ENCODE measurements at places on chromosomes 5 and 9.
A peak's percentile ranks its signal among the peaks of the same experiment; 100 is the strongest.

- DNase-seq, result no peak
Observed at GRCh38 chr5:120919017-120919416, 454.9 kb downstream of the PRR16 start.

- no peak for DNase-seq
Observed at GRCh38 chr5:476102-476813, 33.3 kb downstream of the EXOC3 start.

GRCh38 chr5:98517560-98518366 lies 255.7 kb upstream of the RGMB start:
- no peak for DNase-seq

DNA sequence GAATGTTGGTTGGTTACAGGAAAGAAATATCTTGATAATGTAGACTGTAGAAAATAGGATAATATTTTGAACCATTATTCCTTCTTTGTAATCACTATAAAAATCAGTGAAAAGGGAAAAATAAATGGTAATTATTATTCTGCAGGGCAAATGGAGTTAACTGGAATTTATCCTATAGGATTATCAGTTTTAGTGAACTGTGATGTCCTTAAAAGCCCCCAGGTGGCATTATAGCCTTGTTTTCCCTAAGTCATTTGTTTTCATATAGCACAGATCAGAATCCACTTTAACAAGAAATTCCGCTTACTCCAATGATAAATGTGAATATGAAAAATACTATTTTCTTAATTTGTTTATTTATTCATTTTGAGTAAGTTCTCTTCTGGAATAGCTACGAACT lies 26.2 kb upstream of the WDR41 start:
- DNase-seq, result no peak

- DNase-seq, result no peak
Observed at GRCh38 chr5:81058121-81058520, 98.0 kb downstream of the RASGRF2 start.

DNA sequence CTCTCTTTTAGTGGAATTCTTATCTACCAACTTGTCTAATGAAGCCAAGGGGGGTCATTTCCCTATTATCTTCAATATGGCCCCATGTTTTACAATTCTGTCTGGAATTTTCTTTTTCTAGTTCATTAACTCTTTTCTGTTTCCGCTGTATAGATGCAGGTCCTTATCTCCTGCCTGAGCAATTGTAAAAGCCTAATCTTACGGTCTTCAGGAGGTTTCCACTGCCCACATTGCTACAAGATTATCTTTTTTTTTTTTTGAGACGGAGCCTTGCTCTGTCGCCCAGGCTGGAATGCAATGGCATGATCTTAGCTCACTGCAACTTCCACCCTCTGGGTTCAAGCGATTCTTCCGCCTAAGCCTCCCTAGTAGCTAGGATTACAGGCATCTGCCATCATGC lies 132.3 kb downstream of the UNC13B start:
- DNase-seq, result no peak

DNA sequence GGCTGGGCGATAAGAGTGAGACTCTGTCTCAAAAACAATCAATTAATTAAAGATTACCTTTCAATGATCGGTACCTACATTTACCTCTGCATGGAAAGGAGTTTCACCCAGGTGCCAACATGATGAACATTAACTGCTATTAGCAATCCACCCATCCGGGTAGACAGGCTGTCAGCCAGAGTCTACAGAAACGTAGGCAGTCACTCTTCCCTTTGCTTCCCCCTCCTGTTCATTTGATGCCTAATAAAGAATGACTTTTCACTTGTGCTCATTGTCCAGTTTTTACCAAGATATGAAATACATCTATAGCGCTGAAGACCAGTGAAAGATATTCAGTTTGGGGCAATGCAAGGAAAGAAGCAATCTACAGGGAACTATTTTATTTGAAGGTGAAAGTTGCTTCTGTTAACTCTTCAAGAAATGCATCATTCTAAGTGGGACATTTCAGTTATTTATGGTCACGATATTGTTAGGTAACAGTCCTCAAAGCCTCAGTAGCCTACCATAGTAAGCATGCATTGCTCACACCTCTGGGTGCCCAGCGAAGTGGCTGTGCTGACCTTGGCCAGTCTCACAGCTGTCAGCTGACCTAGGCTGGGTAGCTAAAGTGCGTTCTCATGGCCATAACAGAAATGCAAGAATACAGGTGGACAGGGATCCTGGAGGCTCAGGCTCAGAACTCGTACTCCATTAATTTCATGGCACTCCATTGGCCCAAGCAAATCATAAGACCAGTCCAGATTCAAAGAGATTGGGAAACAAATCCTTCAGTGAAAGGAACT lies 87.2 kb upstream of the DMRT1 start:
- DNase-seq, result no peak

DNA sequence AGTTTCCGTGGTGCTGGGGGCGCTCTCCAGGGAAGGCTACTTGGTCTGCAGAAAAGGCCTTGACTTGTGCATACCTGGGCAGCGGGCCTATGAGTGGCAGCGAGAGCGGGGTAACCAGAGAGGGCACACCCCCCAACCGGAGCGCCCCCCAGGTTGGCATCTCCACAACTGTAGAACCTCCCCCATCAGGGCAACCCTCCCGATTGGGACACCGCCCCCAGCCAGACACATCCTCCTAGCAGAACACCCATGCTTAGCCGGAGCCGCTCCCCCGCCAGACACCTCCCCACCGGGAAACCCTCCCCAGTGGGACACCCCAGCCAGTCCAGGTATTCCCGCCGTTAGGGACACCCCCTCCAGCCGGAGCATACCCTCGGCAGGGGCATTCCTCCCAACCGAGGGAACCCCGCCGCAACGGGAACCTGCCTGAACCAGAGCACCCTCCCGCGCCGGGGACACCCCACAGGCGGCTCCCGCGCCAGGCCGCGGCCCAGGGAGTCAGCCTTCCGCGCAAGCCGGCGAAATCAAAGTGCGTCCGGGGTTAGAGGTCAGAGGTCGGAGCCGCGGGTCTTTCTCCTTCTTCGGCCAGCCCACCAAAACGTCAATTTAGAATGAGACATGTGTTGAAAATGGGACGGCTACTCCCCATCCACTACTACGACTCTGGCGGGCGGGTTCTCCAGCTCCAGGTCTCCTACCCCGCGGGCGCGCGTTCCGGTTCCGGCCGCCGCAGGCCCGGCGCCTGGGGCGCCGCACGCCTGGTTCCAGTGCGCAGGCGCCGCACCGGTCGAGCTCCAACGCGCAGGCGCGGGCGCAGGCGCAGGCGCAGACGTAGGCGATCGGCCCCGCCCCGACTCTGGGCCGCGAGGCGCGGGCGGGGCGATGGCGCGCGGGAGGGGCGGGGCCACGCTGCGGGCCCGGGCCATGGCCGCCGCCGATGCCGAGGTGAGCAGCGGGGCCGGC lies at the start of gene EHMT1:
Gene EHMT1 (plus strand): TSS at position 901 of the 963 bp plus-strand sequence. CDS start 24 bp downstream, at position 925.
- DNase-seq, result peak; percentile 89

DNA sequence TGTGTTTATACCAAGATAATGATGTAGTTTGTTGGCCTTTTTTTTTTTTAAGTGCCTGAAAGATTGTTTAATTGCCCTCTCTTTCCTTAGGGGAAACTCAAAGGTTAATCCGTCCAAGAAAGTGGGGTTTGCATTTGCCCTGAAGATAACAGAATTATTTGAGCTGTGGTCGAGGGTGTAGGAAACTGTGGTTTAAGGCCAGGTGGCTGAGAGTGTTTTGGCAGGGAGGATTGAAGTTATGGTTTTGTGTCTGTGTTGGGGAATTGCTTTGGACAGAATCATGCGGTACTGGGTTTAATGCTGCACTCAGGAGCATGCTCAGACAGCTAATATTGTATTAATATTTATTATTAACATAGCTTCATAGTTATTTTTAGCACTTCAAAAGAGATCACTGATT lies 509.8 kb downstream of the EBF1 start:
- no peak for DNase-seq

- no peak for DNase-seq
Observed at GRCh38 chr9:117050007-117050406, 362.9 kb downstream of the TRIM32 start.

DNA sequence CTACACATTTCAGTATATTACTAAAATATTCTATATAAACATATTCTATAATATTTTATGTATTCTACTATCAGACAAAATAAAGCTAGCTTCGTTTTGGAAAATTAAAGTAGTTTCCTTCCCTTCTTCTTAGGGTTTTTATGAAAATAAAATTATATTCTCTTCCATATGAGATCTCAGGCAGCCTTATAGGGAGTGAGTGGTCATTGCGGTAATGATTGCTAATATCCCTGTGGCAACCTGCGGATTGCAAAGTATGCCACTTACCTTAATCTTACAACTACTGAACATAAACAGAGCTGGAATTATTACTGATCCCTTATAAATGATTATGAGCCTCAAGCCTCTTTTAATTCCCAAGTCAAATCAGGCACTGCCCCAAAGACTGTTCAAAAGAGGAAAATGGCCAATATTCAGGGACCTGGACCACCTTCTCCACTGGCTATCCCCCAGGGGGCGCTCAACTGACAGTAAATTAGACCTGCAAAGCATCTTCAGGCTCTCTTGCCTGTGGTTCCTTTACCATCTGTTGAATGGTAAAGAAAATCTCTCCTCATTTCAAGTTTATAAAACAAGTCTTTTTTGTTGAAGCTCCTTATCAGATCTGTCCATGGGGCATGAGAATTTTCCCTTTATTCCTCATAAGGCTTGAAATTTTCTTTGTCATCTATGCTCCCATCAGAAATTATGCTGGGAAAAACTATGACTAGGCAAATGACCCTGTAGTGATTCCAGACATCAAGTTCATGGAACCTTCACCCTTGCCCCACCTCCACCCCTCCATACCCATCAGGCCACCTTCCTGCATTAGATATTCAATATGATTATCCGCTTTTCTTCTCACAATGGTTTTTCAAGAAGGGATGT lies 163.9 kb downstream of the CEMIP2 start:
- peak; percentile 65 for DNase-seq

DNA sequence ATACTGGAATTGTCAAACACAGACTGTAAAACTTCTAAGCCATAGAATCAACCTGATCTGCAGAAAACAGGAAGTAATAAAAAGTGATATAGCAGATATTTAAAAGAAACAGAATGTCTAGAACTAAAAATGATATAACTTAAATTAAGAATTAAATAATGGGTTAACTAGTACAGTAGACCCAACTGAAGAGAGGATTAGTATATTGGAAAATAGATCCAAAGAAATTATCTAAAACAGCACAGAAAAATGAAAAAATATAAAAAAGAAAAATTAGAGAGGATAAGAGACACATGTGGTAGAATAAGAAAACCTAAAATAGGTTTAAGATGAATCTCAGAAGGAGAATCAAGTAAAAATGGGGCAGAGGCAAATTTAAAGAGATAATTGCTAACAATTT lies 219.9 kb downstream of the SEMA6A start:
- no peak for DNase-seq

- no peak for DNase-seq
Observed at GRCh38 chr5:28954074-28954473, 1915.7 kb upstream of the CDH9 start.

DNA sequence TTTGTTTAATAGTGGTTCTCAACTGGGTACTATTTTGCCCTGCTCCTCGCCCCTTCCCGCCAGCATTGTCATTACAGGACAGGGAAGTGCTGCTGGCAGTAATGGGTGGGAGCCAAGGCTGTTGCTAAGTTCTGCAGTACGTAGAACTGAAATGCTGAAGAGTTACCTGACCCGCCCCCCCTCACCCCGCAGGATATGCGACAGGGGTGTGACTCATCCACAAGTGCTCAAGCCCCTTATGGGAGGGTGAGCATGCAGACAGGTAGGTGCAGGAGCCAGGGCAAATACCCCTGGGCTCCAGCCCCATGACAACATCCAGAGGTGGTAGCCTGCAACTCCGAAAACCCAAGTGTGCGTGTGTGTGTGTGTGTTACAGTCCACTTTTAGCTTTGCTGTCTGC lies 35.7 kb downstream of the LRRC70 start:
- no peak for DNase-seq

DNA sequence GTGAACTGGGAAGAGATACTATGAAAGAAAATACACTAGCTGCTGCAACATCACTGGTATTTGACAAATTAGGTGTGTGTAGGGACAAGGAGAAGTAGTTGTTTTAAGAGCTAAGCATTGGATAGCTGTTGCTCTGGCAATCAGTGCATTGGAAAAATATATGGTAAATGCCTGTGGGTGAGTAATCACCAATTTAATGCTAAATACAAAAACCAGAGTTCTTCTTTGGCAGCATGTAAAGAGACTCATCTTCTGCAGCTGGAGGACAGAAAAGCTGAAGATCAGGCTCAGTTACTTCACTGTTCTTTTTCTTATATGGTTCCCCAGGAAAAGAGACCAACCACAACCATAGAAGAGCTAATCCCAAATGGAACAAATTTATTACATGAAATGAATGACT lies 201.8 kb upstream of the MPDZ start:
- DNase-seq, result no peak

GRCh38 chr5:6766604-6767093 lies 53.4 kb downstream of the TENT4A start:
- DNase-seq, result no peak

DNA sequence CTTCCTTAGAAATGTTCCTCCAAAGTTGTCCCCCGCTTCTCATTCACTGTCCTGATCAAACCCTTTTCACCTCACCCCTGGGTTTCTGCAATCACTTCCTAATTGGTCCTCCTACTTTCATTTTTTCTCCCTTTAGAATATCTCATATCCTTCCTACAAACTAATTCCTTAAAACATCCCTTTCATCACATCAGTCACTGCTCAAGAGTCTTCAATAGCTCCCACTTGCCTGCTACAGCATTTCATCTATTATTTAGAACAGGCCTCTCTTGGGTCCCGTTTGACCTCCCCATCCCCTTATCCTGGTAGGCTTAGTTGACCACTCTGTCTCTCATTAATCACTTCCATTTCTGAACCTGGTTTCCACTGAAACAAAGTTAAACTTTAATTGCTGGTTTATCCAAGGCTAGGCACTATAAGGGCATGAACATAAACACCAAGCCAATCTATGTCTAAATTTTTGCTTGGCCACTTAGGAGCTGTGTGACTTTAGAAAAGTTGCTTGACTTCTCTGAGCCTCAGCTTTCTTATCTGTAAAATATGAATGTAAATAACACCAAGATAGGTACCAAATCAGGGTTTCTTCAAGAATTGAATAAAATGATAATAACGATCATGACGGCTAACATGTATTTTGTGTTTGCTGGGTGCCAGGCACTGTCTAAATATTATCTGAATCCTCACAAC lies 202.1 kb upstream of the WWC1 start:
- DNase-seq, result no peak

DNA sequence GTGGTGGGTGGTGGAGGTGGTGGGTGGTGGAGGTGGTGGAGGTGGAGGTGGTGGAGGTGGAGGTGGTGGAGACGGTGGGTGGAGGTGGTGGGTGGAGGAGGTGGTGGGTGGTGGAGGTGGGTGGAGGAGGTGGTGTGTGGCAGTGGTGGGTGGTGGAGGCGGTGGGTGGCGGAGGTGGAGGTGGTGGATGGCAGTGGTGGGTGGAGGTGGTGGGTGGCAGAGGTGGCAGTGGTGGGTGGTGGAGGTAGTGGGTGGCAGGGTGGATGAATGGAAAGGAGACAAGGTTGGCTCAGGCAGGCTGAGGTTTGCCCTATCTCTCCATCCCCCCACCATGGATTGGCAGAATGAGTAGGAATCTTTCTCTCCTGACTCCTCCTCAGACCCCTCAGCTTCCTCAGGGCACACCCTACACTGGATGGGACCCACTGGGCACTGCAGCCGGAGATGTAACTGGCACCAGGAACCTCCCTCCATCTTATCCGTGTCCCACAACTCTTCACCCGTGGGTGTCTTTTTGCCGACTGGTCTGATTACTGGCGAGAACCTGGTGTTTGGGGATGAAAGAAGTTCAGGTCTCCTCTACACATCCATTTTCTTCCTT lies 166.3 kb downstream of the C9orf50 start:
- no peak for DNase-seq

GRCh38 chr9:101705135-101705661 lies 33.2 kb downstream of the GRIN3A start:
- no peak for DNase-seq

Measured in activated T-helper 1 cell treated with Interleukin-2 at 50 U/mL for 16 hours (primary cell).